ENCODE measurements at places on chromosomes 16 and 17. TPM values are rescaled to one million over a fixed set of nuclear protein-coding genes. Genes with fewer than 3 reads are reported as not detected.

- DNase-seq = no peak
Observed at GRCh38 chr16:50313596-50314478, 47.5 kb downstream of the ADCY7 start.

The CCDC154 gene
- polyA plus RNA-seq = not detected

The RECQL5 gene
- 16.4 TPM for polyA plus RNA-seq

- no peak for DNase-seq
Observed at GRCh38 chr17:6126768-6127167, 56.6 kb downstream of the WSCD1 start.

The CDH1 gene
- polyA plus RNA-seq = 0.52 TPM

DNA sequence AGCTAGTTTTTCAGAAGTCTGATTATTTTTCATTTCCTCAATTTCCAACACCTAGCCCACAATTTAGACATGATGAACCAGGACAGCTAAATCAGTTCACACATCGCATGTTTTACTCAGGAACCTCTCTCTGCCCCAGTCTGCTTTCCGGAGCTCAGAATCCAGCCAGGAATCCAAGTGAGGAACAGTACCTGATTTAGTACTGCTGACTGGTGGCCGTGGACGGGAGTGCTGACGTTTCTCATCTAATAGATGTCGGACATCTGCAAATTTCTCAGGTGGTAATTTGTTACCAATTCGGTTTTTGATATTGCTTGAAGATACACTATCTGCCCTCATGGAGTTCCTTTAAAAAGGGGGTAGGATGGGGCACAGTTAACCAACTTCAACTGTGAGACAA lies 14.9 kb upstream of the ITGAE start:
- no peak for DNase-seq

The TRPV3 gene
- polyA plus RNA-seq = not detected

The PSME3IP1 gene
- polyA plus RNA-seq = 81.5 TPM

- no peak for DNase-seq
Observed at GRCh38 chr17:43467981-43468581, 15.7 kb upstream of the DHX8 start.

- DNase-seq = no peak
Observed at GRCh38 chr17:3678821-3679530, 10.4 kb downstream of the EMC6 start.
